Thymus (tissue), 14 donors: ENCODE measurements at places on chromosomes 2 and 18.

- H3K36me3 ChIP-seq = no peaks in the 10 kb centered on the region
- DNase-seq = no peak
- no peaks in the 10 kb centered on the region for H3K4me1 ChIP-seq
- no peaks in the 10 kb centered on the region for H3K27me3 ChIP-seq
- no peak overlapping the region for H3K4me3 ChIP-seq
Observed at GRCh38 chr2:238409341-238410199, 17.2 kb upstream of the ASB1 start.

DNA sequence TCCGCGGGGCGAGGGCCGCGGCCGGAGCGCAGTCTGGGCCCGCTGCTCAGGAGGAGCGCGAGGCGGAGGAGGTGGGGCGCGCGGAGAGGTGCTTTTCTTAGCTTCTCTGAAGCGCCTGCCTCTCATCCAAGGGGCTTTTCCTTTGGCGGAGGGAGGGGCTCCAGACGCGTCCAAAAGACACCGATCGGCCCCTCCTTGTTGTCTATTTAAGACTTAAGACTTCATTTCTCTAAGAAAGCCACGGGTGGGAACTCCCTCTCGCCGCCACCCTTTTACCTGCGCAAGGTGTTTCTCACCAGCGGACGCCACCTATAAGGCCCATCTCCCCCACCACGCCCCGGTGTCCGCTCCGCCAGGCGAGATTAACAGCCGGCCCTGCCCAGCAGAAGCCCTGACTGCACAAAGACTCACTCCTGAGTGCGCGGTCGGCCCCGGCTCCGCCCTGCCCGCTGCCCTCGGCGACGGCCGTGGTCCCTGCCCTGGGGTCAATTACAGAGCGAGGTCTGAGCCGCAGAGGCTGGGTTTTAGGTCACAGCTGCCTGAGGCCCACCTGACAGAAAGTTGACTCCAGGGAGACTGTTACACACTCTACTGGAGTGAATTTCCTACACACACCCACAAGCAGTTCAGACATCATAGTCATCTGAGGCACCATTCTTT lies at the start of gene DSC2:
DSC2 (minus strand) TSS at position 397 of the 660 bp plus-strand sequence. CDS start 450 bp downstream, outside the sequence.
- peak within 1 kb of the TSS; percentile 68 for H3K27ac ChIP-seq
- H3K27me3 ChIP-seq = peaks cover 44% of the 10 kb centered on the region
- no peaks in the 10 kb centered on the region for H3K4me1 ChIP-seq
- peak within 1 kb of the TSS; percentile 38 for H3K4me3 ChIP-seq
- no peaks in the 10 kb centered on the region for H3K36me3 ChIP-seq
- DNase-seq = no peak

- no peak overlapping the region for H3K4me3 ChIP-seq
- no peak overlapping the region for H3K27ac ChIP-seq
- no peaks in the 10 kb centered on the region for H3K36me3 ChIP-seq
- no peaks in the 10 kb centered on the region for H3K4me1 ChIP-seq
- H3K27me3 ChIP-seq = no peaks in the 10 kb centered on the region
- no peak for DNase-seq
Observed at GRCh38 chr2:198916548-198917080, 541.1 kb downstream of the SATB2 start.

DNA sequence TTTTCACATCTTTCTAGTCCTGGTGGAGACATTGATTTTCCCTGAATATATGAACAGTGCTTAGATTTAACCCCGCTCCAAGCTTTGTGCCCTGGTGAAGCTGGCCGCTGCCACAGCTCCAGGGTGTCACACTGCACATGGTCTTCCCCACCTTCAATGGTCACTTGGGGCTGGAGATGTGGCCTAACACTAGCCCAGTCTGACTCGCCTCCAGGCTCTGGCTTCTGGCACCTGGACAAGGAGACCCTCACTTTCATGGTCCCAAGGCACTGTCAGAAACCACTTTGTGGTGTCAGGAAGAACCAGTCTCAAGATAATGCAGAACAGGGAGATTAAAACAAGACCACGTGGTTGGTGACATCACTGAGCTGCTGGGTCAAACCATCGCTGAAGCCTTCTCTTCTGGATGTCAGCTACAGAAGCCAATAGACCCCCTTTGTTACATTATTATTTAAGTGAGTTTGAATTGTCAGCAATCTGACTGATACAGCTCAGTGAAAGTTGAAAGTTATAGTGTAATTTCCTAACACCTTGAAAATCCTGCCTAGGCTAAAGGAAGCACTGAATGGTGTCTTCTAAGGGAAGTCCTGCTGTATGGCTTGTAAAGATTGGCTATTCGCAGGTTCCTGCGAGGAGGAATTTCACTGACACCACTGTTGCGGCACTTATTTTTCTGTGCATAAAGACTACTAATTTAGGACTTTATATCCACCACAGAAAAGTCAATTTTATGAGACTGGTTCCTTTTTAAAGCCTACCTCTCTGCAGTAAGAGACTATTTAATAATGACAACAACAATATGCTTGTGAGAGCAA lies 55.0 kb upstream of the CTDP1 start:
- H3K4me3 ChIP-seq = no peak overlapping the region
- peaks cover 18% of the 10 kb centered on the region for H3K27me3 ChIP-seq
- no peak overlapping the region for H3K27ac ChIP-seq
- no peaks in the 10 kb centered on the region for H3K36me3 ChIP-seq

DNA sequence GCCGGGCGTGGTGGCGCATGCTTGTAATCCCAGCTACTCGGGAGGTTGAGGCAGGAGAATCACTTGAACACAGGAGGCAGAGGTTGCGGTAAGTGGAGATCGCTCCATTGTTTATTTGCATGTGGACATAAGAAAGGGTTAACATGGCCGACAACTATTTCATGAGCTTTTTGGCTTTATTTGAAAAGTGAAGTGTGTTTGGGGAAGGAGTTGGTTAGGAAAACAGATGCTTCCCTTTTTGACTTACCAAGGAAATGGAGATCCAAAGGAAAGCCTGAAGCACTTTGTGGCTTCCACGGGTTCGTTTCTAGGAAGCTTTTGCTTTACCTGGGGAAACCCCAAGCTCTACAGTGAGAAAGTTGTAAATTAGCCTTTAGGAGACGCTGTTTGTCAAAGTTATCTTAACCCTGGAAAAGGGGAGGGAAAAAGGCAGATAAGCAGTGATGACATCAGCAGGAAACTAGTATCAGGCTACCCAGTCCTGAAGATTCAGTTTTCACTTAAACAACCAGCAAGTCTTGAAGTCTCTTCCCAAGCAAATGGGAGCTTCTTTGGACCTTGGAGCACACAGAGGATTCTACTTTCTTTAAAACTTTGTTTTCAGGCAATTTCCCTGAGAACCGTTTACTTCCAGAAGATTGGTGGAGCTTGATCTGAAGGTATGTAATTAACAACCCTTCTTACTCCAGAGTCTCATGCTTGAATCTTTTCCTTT lies at the start of gene CASP10:
CASP10 (plus strand) TSS at position 492 of the 715 bp plus-strand sequence. CDS start 2,637 bp downstream, outside the sequence.
- peak within 1 kb of the TSS; percentile 75 for H3K4me3 ChIP-seq
- no peaks in the 10 kb centered on the region for H3K36me3 ChIP-seq
- peak; percentile 81 for DNase-seq
- no peaks in the 10 kb centered on the region for H3K27me3 ChIP-seq
- peak within 1 kb of the TSS; percentile 77 for H3K27ac ChIP-seq

GRCh38 chr2:45968946-45969584 lies 317.6 kb downstream of the PRKCE start:
- H3K27me3 ChIP-seq = no peaks in the 10 kb centered on the region
- H3K36me3 ChIP-seq = no peaks in the 10 kb centered on the region
- no peak for DNase-seq

- no peaks in the 10 kb centered on the region for H3K27me3 ChIP-seq
- peaks cover 22% of the 10 kb centered on the region for H3K4me1 ChIP-seq
- DNase-seq = no peak
- peaks cover 8% of the 10 kb centered on the region for H3K36me3 ChIP-seq
Observed at GRCh38 chr2:73992036-73992435, 7.3 kb downstream of the TET3 start.

GRCh38 chr2:88638743-88639142 lies 11.5 kb upstream of the EIF2AK3 start:
- no peaks in the 10 kb centered on the region for H3K4me1 ChIP-seq
- no peak overlapping the region for H3K4me3 ChIP-seq
- no peak overlapping the region for H3K27ac ChIP-seq
- no peaks in the 10 kb centered on the region for H3K27me3 ChIP-seq

GRCh38 chr2:236613612-236614011 lies 44.0 kb downstream of the ACKR3 start:
- H3K27ac ChIP-seq = no peak overlapping the region
- no peak for DNase-seq
- no peaks in the 10 kb centered on the region for H3K4me1 ChIP-seq
- no peak overlapping the region for H3K4me3 ChIP-seq
- no peaks in the 10 kb centered on the region for H3K27me3 ChIP-seq

GRCh38 chr18:26532367-26533340 lies 15.7 kb downstream of the KCTD1 start:
- DNase-seq = no peak
- no peaks in the 10 kb centered on the region for H3K4me1 ChIP-seq
- no peak overlapping the region for H3K4me3 ChIP-seq

DNA sequence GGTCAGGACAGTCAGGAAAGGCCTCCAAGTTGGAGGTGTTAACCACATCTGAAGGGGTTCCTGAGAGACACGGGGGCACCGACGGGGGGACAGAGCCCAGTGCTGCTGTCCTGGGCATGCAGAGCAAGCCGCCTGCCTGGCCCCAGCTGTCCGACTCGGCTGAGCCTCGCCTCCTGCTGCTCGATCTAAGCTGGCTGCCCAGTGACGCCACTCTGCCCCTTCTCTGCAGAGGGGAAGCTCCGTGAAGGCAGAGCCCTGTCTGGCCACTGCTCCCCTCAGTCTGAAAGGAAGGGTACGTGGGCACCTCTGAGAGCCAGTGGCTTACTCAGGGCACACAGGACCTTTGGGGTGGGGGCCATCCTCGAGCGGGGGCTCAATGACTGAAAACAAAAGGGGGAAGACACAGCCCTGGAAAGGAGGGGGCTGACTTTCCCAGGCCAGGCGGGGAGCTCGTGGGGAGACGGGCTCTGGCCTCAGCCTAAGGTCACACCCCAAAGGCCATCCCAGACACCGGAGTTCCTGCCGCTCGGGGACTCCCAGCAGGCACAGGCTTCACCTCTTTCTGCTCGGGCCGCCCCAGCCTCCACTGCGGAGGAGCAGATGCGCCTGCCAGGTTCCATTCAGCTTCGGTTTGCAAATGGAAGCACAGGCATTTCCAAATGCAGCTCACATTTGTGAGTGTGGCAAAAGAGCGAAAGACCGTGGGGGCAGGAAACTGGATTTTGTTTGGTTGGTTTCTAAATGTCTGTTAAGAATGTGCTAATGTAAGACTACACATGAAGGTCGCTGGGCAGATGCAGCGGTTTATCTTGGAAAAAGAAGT lies 136.9 kb downstream of the HDAC4 start:
- H3K27ac ChIP-seq = no peak overlapping the region
- H3K36me3 ChIP-seq = peaks cover 12% of the 10 kb centered on the region
- no peak for DNase-seq
- no peaks in the 10 kb centered on the region for H3K27me3 ChIP-seq

DNA sequence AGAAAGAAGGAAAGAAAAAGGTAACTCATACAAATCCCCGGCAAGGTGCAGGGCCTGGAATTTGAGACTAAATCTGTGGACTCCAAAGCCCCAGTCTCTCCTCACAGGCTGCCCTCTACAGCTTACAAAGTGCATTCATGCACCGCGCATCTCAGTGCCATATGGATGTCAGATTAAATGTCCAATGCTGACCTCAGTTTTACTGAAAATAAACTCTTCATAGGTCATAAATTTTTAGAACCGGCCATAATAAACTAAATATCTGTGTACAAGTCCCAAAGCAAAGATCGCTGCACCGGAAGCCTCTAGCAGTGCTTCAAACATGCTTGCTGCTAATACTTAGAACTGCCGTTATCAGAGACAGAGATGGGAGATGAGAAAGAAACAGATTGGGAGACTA lies 17.7 kb downstream of the ST6GAL2 start:
- no peaks in the 10 kb centered on the region for H3K4me1 ChIP-seq
- no peak overlapping the region for H3K4me3 ChIP-seq
- DNase-seq = no peak
- no peak overlapping the region for H3K27ac ChIP-seq
- no peaks in the 10 kb centered on the region for H3K27me3 ChIP-seq

- no peak overlapping the region for H3K4me3 ChIP-seq
- no peak overlapping the region for H3K27ac ChIP-seq
- H3K27me3 ChIP-seq = peaks cover 3% of the 10 kb centered on the region
- DNase-seq = no peak
Observed at GRCh38 chr2:172000696-172001361, 1.1 kb downstream of the METAP1D start.

- no peaks in the 10 kb centered on the region for H3K4me1 ChIP-seq
- H3K27me3 ChIP-seq = no peaks in the 10 kb centered on the region
- H3K27ac ChIP-seq = no peak overlapping the region
- no peak for DNase-seq
Observed at GRCh38 chr2:70607121-70607561, 53.5 kb upstream of the TGFA start.

DNA sequence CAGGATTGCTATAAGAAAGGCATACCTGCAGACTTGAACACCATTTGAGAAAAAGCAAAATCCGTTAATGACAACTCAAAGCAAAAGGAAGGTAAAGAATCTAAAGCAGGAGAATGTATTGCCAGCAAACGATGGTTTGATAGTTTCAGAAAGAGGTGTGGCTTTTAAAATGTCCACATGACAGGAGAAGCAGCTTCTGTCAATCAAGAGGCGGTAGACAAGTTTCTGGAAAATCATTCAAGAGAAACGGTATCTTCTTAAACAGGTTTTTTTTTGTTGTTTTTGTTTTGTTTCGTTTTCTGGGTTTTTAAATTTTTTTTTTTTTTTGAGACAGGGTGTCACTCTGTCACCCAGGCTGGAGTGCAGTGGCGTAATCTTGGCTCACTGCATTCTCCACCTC lies 13.8 kb downstream of the CLEC4F start:
- H3K4me1 ChIP-seq = no peaks in the 10 kb centered on the region
- no peak overlapping the region for H3K27ac ChIP-seq
- no peak for DNase-seq
- no peak overlapping the region for H3K4me3 ChIP-seq
- no peaks in the 10 kb centered on the region for H3K36me3 ChIP-seq

DNA sequence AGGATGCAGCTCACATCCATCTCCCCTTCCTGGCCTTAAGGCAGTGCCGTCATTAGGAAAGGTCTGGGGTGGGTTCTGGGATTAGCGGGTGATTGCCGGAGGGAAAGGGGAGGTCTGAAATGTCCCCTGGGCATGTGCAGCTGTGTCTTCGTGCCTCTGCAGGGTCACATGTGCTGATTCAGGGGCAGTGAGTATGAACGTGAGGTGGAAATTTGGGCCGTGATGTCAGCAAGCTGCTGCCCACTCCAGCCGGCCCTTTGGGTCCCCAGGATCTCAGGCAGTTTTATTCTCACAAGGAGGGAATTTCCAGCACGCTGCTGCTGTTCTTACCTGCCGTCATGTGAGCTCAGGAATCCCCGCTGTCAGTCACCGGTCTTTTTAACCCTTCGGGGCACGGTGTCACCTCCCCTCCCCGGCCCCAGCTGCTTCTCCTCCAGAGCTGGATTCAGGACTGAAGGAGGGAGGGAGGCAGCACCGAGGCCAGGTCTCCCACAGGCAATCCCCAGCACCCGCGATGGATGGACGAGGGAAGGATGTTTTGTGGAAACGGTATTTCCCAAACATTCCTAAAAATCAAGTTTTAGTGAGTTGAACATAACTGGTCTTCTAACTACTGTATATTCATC lies 23.5 kb downstream of the GPR35 start:
- DNase-seq = no peak
- peaks cover 2% of the 10 kb centered on the region for H3K4me1 ChIP-seq
- no peaks in the 10 kb centered on the region for H3K36me3 ChIP-seq
- peaks cover 38% of the 10 kb centered on the region for H3K27me3 ChIP-seq
- H3K4me3 ChIP-seq = no peak overlapping the region
